Effector memory CD4-positive, alpha-beta T cell (primary cell): ENCODE measurements at places on chromosomes 3 and 15.

DNA sequence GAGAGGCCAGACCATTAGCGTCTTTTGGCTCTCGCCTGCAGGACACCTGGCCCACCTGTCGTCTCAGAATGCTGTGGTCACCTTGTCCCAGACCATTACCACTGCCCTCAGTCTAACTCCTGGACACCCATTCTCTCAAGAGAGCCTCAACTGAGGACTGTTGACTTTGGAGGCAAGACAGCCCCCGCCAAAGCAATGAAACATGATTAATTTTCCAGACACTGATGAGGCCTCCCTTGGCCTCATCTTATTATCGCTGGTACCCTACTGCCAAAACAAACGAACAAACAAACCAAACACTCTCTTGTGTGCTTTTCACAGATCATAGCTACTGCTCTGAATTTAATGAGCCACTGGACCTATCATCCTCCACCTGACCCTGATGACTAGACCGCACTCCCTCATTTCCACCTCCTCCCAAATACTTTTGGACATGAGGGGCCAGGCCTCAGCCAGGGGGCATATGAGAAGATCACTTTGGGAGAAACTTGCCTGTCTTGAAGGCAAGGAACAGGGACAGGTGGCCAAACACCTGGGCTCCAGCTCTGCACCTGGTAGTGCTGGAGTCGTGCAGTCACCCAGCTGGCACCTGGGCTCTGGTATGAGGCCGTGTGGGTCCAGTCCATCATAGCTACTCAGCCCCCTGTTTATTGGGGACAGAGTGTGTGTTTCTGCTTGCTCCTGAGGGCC is 27.6 kb downstream of the ALS2CL start:
- H3K27ac ChIP-seq: no peak overlapping the region
- H3K27me3 ChIP-seq: no peaks in the 10 kb centered on the region
- no peaks in the 10 kb centered on the region for H3K4me1 ChIP-seq
- no peak overlapping the region for H3K4me3 ChIP-seq

DNA sequence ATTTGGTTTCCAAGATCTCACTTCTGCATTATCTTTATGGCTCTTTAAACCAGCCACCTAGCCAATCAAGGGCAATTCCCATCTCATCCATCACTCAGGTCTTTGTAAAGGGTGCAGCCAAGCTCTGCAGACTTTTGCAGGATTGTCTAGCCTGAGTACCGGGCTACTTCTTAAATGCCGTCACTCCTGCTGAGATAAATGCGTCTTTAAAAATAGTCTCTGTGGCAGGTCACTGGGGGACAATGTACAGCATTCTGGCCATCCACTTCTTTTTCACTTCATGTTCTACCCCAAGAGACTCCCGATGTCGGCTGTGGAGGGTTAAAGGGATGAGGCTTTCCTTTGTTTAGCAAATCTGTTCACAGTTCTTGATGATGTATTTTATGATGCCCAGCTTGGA is 194.7 kb downstream of the SV2B start:
- H3K4me1 ChIP-seq: no peaks in the 10 kb centered on the region
- no peaks in the 10 kb centered on the region for H3K36me3 ChIP-seq
- no peak overlapping the region for H3K4me3 ChIP-seq
- no peak overlapping the region for H3K27ac ChIP-seq
- DNase-seq: no peak

- peaks cover 29% of the 10 kb centered on the region for H3K4me1 ChIP-seq
- H3K27me3 ChIP-seq: no peaks in the 10 kb centered on the region
- no peak for DNase-seq
- no peaks in the 10 kb centered on the region for H3K36me3 ChIP-seq
- peak overlapping the region; percentile 67 for H3K4me3 ChIP-seq
- peak overlapping the region; percentile 94 for H3K27ac ChIP-seq
Measured at GRCh38 chr15:74873756-74874424, 725 bp upstream of the SCAMP2 start.

DNA sequence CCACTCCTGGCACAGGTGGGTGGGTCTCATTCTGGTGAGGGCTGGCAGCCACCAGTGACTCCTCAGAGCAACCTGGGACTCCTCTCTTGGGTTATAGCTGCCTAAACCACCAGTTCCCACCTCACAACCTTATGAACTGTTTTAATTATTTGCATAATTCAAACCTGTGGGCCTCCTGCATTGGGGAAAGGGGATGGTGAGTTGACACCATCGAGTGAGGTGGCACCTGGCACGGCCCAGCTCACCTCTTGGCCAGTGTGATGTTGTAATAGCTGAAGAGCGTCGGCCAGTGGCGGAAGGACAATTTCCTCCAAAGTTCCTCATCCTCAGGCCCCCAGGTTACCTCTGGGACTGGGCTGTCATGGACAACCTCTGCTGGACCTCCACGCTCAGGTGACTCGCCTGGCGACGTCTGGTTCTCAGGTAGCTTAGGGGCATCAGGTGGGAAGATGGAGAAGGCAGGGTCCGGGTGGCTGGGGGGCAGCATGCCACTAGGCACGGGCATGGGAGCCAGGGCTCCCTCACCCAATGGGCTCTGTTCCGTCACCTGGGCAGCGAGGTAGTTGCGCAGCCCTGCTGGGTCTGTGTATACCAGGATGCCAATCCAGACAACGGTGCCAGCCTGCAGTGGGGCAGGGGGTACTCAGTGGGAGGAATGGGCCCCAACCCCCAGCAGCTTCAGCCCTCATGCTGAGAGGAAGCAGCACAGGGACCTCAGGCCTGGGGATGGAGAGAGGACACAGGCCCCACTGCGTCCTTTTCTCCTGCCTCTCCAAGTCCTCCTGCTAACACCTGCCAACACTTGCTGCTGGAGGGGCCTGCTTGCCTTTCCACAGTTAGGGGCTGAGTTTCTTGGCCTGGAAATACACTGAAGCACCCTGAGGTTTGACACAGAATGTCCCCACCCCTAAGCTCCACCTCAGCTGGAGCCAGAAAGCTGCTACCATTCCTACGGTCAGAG is 38.5 kb downstream of the PTPN23 start:
- no peak for DNase-seq
- peaks cover 51% of the 10 kb centered on the region for H3K36me3 ChIP-seq
- no peak overlapping the region for H3K4me3 ChIP-seq
- no peak overlapping the region for H3K27ac ChIP-seq
- H3K27me3 ChIP-seq: no peaks in the 10 kb centered on the region
- H3K4me1 ChIP-seq: peaks cover 11% of the 10 kb centered on the region

DNA sequence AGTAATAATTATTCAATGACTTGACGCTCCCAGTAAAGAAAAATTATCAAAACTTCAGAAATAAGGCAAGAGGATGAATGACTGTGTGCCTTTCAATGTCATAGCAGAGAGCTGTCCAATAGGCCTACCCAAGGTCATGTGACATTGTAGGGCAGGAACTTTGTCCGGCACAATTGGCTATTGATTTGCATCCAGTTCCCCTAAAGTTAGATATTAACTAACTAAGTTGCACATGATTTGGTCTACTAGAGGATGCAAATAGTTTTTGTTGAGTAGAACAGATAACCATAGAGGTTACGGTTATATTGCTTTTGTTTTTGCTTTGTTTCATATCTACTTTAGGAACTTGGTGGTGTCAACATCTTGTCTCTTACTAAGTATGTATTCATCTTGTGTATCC is 127.9 kb upstream of the PFN2 start:
- no peaks in the 10 kb centered on the region for H3K4me1 ChIP-seq
- no peaks in the 10 kb centered on the region for H3K27me3 ChIP-seq
- no peak for DNase-seq

GRCh38 chr3:101879102-101879501 is 29.8 kb downstream of the NFKBIZ start:
- no peak overlapping the region for H3K27ac ChIP-seq
- H3K27me3 ChIP-seq: no peaks in the 10 kb centered on the region
- H3K4me1 ChIP-seq: no peaks in the 10 kb centered on the region

DNA sequence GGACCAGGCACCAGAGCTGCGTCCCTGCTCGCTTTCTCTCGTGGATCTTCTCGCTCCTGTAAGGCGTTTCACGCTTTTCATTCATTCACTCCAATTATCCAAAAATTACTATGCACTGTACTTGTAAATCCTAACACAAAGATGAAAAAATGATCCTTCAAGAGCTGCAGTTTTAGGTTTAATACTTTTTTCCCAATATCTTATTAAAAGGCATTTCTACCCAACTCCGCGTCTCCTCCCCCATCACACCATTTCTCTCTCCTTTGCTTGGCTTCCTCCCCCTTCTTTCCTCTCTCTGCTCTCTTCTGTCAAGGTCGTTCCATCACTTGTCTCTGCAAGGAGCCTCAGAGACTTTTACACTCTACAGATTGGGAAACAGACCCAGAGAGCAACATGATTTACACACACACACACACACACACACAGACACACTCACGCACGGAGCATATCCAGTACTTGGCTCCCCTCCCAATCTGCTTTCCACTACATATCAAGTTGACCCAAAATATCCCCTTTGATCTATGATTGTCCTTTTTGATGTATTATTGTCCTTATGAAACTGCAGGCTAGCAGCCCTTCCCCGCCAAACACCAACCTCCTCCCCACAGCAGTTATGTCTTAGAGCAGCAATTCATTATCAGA is 479 bp upstream of the CLDN1 start:
- H3K4me3 ChIP-seq: peak overlapping the region; percentile 39
- peaks cover 5% of the 10 kb centered on the region for H3K4me1 ChIP-seq
- DNase-seq: no peak
- H3K36me3 ChIP-seq: no peaks in the 10 kb centered on the region

DNA sequence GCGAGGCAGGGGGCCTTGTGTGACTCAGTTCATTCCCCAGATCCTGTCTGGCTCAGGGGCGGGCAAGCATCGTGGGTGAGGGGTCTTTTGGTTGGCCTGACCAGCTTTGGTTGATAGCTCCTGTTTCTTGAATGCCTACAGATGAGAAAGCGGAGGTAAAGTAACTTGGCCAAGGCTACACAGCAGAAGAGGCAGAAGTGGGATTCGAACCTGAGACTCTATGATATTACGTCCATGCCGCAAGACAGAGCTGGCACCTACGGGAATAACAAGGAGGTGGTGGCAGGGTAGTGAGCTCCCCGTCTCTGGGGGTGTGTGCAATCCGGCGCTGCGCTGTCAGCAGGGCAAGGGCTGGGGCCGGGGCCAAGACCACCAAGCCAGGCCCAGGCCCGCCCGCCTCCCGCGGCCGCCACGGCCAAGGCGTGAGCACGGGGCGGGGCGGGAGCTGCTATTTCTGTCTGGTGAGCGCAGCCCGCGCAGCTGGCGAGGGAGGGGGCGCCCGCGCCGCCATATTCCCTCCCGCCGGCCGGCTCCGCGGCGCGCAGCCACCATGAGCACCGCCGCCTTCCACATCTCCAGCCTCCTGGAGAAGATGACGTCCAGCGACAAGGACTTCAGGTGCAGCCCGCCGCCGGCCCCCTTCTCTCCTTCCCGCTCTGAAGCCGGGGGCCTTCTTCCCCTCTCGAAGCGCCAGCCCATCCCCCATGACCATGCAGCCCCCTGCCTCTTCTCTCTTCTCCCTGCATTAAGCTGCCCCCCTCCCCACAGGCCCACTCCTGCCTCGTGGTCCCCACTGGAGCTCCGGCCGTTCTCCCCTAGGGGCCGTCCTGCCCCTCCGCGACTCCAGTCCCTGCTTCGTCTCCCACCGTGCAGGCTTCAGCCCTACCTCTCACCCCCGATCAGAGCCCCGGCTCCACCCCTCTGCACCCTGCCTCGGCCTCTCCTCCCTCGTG is at the start of gene CAND2:
Gene CAND2, plus strand, starts transcription at position 510 of the 953 bp plus-strand sequence. Its CDS starts 41 bp downstream, at position 551.
- peak within 1 kb of the TSS; percentile 25 for H3K27ac ChIP-seq
- H3K36me3 ChIP-seq: no peaks in the 10 kb centered on the region
- H3K4me1 ChIP-seq: peaks cover 8% of the 10 kb centered on the region

DNA sequence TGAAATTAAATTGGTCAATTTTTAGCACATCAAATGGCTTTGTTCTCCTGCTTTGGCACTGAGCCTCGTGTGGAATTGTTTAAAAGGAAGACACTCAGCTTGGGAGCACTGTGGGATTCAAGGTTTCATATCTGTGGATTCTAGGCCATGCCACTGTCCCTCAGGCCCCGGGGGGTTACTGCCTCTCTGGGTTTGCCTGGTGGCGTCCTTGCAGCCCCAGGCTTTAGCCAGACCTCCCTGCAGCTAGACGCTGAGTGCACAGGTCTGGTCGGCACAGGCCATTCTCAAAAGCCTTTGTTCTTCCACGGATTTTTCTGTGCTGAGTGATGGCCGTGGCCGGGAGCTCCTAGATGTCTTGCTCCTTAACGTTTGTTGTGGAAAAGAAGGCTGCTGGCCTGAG is 76.2 kb downstream of the CACNA2D3 start:
- H3K27me3 ChIP-seq: no peaks in the 10 kb centered on the region
- no peak overlapping the region for H3K4me3 ChIP-seq
- no peaks in the 10 kb centered on the region for H3K4me1 ChIP-seq
- no peak for DNase-seq
- no peaks in the 10 kb centered on the region for H3K36me3 ChIP-seq

GRCh38 chr3:85251766-85252165 is 293.0 kb downstream of the CADM2 start:
- no peak overlapping the region for H3K4me3 ChIP-seq
- no peaks in the 10 kb centered on the region for H3K4me1 ChIP-seq
- no peaks in the 10 kb centered on the region for H3K27me3 ChIP-seq

GRCh38 chr3:33089515-33089914 is 7.4 kb downstream of the GLB1 start:
- H3K27me3 ChIP-seq: no peaks in the 10 kb centered on the region
- H3K4me1 ChIP-seq: peaks cover 15% of the 10 kb centered on the region
- DNase-seq: no peak

GRCh38 chr3:197810901-197811300 is 19.8 kb downstream of the LRCH3 start:
- no peak overlapping the region for H3K27ac ChIP-seq
- no peaks in the 10 kb centered on the region for H3K4me1 ChIP-seq

GRCh38 chr3:104556372-104557078 is 810.2 kb upstream of the ALCAM start:
- no peaks in the 10 kb centered on the region for H3K27me3 ChIP-seq
- no peaks in the 10 kb centered on the region for H3K4me1 ChIP-seq
- H3K36me3 ChIP-seq: no peaks in the 10 kb centered on the region
- no peak for DNase-seq
- H3K27ac ChIP-seq: no peak overlapping the region
- no peak overlapping the region for H3K4me3 ChIP-seq

DNA sequence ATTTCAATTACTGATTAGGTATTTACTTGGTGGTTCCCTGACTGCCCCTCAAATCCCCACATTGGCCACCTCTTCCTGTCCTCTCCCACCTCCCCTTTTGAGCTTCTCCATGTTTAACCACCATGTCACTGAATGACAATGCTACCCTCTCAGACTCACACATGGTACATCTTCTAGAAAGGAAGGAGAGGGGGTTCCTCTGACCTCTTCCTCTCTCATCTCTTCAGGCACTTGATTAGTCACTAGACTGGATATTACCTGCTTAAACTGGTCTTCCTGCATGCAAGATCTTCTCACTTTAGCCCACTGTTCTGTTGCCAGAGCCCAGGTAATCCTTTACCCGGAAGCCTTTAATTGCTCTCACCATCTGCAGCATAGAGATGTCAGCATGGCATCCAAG is 64.9 kb downstream of the DIPK2A start:
- H3K27ac ChIP-seq: no peak overlapping the region
- no peak for DNase-seq
- H3K27me3 ChIP-seq: no peaks in the 10 kb centered on the region
- no peaks in the 10 kb centered on the region for H3K36me3 ChIP-seq

DNA sequence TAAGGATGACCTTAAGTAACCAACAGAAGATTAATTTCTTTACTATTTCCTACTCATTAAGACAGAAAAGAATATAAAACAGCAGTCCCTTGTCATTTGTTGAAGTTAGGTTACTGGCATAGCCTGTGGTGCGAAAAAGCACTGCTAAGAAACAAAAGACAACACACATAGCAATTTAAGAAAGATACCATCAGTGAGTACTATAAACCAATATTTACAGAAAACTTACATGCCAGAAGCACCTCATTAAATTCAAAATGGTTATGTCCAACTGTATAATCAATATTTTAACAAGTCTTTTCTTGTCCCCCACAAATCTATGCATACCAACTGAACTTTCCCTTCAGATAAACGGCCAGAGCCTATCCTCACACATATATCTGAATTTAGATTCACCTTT is 42.0 kb downstream of the ANKRD28 start:
- H3K4me3 ChIP-seq: no peak overlapping the region
- H3K4me1 ChIP-seq: no peaks in the 10 kb centered on the region
- H3K36me3 ChIP-seq: peaks cover 6% of the 10 kb centered on the region
- H3K27ac ChIP-seq: no peak overlapping the region
- DNase-seq: no peak
